ENCODE measurements at places on chromosomes 3 and 15.

DNA sequence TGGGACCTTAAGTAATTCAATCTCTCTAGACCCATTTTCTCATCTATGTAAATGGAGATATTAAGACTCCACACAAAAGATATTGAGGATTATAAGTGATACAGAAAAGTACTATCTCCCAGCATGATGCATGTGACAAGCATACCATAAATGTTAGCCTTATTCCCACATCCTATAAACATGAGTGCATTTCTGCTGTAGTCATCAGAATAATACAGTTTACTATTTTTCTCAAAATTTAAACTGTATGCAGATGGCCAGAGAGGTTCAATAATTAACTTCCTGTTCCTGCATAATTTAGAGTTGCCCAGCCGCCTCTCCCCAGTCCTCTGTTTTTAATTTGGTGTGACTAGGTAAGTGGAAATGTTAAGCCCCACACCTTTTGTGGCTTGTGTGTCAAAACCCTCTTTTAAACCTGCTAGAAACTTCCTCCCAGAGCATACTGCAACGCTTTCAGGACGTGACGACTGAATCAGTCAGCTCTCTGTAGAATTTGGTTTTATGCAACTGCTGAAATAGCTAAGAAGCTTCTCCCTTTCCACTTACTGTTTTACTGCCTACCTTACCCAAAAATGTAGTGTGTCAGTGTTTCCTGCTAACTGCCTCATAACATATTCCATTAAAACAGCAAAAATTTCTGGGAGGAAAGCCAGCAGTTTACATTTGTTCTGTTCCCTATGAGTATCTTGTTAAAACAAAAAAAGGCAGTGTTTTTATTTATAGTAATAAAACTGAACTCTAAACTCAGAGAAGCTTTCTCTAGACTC, 1037.9 kb downstream of the EPHA3 start:
- DNase-seq, result no peak

DNA sequence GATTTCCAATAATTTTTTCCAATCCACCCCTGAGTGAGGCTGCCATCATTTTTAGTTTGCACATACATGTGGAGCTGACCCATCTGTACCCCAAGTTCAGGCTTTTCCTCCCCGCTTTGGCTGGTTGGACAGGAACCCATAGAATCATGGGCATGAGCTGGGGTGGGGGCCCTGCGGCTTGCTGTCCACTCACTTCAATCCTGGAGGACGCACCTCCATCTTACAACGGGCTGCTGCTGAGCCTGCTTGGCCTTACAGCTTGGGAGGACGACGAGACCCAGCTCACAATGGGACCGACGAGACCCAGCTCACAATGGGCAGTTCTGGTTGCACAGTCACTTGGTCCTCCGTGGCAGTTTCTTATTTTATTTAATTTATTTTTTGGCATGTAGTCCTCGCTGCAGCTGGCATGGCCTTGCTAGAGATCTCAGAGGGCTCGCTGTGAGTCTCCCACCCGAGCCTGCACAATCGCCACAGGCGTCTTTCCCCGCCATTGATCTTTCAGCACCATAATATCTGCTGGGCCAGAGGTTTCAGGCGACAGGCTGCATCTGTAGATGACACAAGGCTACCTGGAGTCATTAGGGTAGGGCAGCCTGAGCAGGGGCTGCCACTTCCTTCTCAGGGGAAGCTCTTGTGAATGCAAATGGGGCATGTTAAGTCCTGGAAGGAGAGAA, 19.6 kb upstream of the EPHB3 start:
- no peak for DNase-seq

DNA sequence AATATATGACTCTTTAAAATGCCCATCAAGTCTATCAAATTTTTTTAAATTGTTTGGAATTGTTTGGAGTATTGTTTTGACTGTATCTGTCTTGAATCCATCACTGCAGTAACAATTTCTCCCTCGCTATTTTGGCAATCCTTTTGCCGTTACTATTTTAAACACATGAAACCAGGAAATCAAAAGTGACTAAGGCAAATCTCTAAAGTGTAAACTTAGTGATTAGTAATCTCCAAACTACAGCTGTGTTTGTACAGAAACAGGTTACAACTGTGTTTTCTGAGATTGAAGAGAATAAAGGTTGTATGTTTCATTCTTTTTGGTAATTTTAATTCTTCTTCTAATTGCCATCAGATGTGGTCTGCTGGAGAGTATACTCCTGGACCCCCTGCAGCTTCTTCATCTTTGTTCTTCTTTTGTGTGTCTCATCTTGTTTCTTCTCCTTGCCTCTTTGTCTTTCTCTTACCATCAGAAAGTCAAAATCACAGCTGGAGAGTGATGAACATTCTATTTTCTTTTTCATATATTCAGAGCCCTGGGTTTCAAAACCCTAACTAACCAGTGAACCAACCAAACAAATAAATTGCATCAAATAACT, 465.4 kb downstream of the RBMS3 start:
- DNase-seq, result no peak

GRCh38 chr3:50447290-50447840, 56.1 kb downstream of the CACNA2D2 start:
- no peak for DNase-seq

- DNase-seq, result no peak
These were observed at the start of gene MAPKAPK3 for GRCh38 chr3:50617096-50617791. Gene MAPKAPK3, plus strand, starts transcription at chr3:50617151. Its CDS starts 415 bp downstream, at chr3:50617566.

DNA sequence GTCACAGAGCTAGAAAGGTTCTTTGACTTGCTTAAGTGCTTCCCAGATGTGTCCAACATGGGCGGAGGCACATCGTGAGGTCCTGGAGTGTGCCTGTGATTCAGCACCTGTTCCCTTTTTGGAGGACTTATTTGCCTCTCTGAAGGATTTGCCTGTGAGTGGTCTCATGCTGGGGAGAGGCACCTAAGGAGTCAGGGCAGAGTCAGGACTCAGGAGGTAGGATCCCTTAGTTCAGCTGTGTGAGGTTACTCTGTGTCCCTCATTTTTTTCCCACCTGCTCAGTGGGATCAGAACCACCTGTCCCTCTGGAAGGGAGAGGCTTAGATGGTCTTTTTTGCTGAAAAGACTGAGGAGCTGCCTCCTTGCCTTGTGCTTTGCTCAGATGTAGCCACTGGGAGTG, 3.0 kb downstream of the ZNF589 start:
- DNase-seq, result no peak

- DNase-seq, result no peak
These were observed 64.7 kb upstream of the NPHP3 start for GRCh38 chr3:132786890-132787289.

GRCh38 chr3:47888986-47889757, 86.2 kb downstream of the DHX30 start:
- DNase-seq, result no peak

DNA sequence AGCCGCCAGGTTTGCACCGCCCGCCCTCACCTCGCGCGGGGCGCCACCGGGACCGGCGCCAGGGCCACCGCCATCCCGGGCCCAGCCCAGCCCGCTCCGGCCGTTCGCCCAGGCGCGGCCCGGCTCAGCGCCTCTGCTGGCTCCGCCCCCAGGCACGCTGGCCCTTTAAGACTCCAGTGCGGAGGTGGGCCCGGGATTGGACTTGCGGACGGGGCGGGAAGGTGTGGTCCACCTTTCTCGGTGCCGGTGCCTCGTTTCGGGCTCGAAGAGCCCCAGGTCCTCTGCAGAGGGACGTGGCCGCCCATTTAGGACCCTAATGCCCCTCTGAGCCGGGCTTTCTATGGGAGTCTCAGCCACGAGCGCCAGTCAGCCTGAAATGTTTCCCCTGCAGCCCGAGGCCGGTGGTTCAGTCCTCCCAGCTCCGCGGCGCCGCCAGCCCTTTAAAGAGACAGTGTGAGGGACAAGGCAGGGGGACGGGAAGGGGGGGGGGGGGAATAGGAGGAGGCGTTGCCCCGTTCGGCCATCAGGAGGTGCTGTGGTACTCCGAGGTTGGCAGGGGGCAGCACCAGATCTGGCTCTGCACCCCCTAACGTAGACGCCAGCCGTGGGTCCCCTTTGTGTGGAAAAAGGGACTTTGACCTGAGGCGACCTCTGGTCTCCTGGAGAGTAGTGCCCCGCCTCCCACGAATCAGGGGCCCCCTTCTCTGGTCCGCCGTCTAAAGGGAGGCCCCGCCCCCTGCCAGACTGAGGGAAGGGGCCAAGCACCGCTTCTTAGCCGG, 1.0 kb downstream of the HYAL2 start:
- peak; percentile 87 for DNase-seq

DNA sequence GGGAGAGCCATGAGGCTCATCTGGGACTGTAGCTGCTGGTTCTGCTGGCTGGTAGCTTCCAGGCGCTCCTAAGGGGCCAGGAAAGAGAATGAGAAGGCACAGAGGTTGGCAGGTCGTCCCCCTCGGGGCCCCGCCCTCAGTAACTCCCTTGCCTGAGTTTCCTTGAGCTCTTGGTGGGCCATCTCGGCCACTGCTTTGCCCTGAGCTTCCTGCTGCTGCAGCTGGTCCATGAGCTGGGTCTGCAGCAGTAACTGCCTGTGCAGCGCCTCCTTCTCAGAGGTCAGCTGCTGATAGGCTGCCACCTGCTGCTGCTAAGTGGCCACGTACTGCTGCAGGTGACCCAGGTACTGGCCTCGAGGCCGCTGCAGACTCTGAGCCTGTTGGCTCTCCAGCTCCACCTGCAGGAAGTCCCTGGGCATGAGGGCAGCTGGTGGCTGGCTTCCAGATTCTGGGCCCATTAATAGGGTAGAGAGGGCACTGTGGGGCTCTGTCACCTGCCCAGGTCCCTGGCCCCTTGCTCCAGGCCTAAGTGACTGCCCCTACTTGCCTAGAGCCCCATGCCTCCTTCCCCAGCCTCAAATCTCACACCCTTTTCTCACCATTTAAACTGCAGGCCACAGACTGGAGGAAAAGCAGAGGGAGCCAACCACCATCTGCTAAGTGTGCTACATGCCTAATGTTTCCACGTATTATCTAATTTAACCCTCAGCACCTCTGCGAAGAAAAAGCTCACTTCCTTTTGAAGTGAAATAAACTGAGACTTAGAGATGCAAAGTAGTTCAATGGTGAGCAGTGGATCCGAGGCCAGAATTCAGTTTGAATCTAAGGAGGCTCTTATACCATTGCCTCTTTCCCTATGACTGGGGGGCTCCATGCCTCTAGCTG, 10.8 kb upstream of the VPS33B start:
- DNase-seq, result peak; percentile 69

DNA sequence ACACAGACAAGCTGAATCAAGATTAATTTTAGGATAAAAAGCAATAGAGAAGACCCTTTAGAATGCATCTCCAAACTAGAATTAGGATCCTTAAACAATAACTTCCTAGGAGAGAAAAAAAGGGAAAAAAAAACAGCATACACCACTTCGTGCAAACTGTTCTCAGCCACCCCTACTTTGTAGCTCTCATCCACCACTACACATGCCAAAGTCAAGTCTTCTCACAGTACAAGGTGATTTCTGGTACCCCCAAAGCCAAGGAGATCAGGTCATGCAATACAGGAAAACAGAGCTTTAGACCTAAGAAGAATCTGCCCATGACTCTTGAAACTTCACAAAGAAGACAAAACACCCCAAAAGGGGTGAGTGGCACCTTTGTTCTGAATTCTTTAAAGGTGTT, 166.9 kb downstream of the SUCNR1 start:
- no peak for DNase-seq

GRCh38 chr3:172211123-172211522, 171.7 kb downstream of the FNDC3B start:
- no peak for DNase-seq

GRCh38 chr3:129501630-129502029, 26.8 kb upstream of the RHO start:
- no peak for DNase-seq

DNA sequence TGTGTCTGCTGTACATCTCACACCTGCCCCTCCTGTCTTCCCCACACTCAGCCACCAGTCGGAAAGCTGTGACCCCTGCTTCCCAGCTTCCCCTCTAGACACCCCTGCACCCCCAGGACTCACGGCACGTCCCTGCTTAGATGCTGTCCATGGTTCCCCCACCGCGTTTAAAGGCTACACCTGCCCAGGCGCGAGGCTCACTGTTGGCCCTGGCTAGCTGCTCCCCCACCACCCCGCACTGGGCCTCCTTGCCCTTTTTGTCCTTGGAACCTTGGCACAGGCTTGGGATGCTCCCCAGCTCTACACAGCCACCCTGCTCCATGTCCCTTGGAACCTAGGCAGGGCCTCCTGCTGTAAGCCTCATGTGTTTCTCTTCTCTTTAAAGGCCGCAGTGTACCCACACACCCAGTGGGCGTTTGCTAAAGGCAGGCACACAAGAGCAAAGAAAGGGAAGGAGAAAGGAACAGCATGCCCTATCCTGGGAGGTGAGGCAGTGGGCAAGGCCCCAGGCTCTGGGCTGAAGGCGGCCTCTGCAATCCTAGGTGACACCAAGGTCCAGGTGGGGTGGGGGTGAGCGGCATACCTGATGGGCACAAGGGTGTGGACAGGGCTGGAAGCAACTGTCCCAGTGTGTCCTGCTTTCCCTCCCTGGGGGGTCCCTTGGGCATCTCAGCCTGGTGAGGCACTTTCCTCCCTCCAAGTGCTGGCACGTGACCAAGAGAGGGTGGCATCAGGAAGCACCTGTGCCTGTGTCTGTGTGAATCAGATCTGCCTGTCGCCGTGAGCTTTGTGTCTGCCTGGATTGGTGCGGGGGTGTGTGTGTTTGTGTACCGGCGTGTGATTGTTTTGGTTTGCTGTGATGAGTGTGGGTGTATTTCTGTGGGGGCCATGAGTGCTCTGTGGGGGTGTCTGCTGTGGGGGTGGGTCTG, 54.4 kb downstream of the TPRA1 start:
- DNase-seq, result no peak

DNA sequence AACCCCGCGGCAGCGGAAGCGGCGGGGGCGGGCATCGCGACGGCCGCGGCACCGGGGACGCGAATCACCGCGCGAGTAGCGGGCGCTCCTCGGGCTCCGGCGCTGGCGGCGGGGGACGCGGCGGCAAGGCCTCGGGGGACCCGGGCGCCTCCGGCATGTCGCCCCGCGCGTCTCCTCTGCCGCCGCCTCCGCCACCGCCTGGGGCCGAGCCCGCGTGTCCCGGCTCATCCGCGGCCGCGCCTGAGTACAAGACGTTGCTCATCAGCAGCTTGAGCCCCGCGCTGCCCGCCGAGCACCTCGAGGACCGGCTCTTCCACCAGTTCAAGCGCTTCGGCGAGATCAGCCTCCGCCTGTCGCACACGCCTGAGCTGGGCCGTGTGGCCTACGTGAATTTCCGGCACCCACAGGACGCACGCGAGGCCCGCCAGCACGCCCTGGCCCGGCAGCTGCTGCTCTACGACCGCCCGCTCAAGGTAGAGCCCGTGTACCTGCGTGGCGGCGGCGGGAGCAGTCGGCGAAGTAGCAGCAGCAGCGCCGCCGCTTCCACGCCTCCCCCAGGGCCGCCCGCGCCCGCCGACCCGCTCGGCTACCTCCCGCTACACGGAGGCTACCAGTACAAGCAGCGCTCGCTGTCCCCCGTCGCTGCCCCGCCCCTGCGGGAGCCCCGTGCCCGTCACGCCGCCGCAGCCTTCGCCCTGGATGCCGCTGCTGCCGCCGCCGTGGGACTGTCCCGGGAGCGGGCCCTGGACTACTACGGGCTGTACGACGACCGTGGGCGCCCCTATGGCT, 675 bp downstream of the RBM15B start:
- peak; percentile 63 for DNase-seq

All from nephron progenitor cell (in vitro differentiated cells).